Muscle of leg (tissue), 16 donors: ENCODE measurements at places on chromosomes 1 and 21. TPM values are rescaled to one million over a fixed set of nuclear protein-coding genes. Genes with fewer than 3 reads are reported as not detected.

Gene S100A13
- total RNA-seq = 111 TPM

DNA sequence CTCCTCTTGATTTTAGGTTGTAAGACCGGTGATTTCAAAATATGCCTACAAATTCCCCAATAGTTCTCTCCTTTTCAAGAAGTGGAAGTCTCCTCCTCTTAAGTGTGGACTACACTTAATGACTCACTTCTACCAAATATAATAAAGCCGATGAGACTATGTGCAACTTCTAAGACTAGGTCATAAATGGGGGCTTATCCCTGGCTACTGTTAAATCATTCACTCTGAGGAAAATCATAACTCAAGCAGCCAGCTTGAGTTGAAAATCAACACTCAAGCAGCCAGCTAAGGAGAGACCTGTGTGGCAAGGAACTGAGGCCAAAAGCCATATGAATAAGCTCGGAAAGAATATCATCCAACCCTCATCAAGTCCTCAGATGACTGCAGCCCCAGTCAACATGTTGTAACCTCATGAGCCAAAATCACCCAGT, 49.6 kb upstream of the PSMG1 start:
- no peak for DNase-seq

Gene KIF21B
- 0.58 TPM for total RNA-seq

Gene VSIG8
- not detected for total RNA-seq

GRCh38 chr21:36166705-36167104, 10.1 kb downstream of the DOP1B start:
- no peak for DNase-seq

DNA sequence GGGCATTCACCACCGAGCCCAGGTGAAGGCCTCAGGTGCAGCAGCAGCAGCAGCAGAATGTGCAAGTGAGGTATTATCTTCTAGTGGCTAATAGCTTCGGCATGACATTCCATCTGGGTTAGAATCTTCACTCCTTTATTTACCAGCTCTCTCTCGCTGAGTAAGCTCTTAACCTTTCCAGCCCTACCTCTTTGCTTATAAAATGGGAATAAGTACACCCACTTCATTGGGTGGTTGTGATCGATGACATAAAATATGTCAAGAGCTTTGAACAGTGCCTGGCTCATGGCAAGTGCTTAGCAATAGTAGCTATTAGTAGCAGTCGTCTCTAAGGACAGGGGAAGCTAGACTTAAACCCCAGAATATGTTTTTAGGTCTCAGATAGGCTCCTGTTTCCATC, 149.5 kb downstream of the NOS1AP start:
- DNase-seq = no peak

Gene ESRRG
- 20.3 TPM for total RNA-seq

Gene AKR7A3
- 1.3 TPM for total RNA-seq

DNA sequence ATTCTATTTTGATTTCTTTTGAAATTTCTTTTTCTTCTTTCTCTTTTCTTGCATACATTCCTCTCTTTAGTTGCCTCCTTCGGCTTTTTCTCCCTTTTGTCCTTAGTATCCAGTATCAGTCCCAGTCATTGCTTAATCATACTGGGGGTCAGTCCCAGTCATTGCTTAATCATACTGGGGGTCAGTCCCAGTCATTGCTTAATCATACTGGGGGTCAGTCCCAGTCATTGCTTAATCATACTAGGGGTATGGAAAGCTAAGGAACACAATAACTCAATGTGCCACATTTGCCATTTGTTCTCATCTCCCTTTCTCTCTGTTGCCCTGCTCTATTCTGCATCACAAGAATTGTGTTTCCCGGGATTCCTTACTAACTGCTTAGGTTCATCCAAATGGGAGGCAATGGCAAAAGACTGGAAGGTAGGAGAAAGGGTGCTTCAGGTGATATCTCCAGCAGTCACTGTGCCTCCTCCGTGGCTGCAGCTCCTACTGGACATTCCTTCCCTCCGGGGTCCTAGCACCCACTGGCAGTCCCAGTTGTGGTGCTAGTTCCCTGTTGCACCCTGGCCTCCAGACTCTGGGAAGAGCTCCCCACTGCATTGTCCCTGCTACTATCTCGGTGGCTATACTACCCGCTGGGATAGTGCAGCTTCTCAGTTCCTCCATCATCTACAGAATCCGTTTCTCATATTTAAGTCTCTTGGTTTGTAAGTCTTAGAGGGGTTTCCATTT, 32.6 kb upstream of the LAMC1 start:
- no peak for DNase-seq

DNA sequence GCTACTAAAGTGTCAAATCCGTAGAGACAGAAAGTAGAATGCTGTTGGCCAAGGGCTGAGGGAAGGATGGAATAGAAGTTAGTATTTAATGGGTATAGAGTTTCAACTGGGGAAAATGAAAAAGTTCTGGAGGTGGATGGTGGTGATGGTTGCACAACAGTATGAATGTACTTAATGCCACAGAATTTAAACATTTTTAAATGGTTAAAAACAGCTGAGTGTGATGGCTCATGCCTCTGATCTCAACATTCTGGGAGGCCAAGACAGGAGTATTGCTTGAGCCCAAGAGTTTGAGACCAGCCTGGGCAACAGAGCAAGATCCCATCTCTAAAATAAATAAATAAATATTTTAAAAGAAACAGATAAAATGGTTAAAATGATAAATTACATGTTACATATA, 44.5 kb downstream of the PIK3R3 start:
- DNase-seq = no peak

DNA sequence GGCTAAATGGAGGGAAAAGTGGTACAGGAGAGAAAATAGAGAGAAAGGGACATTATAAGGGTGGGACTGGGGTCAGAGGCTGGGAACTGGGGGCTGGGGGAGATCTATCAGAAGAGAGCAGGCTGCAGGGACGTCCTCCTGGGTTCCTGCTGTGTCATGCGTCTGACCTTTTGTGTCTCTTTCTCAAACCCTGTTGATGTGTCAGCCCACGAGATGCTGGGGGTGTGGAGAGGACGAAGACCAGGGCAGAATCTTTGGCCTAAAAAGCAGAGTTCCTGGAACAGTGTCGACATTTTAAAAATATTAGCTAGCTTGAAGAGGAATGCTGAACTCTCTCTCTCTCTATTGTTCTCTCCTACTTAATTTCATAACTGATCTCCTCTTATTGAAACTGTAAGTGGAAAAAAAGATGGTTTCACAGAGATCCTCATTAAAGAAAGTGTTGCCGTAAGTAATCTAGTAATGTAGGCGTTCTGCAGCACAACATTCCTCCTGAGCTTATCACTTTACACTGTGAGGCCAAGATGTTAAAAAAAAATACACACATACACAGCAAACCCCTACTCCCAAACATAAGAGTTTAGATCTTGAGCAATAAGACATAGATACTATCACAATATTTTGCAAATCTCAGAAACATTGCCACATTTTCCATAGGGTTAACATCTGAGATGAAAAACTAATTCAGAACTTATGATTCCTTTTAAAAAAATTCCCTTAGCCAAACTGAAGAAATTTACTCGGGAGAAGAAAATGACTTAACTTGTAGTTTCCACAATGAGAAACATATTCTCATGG, 52.6 kb downstream of the RUNX1 start:
- peak; percentile 63 for DNase-seq

- no peak for DNase-seq
Measured at GRCh38 chr1:66290761-66291530, 243.0 kb upstream of the SGIP1 start.

Gene HSPA13
- 28.2 TPM for total RNA-seq

Gene KRTAP19-1
- not detected for total RNA-seq

DNA sequence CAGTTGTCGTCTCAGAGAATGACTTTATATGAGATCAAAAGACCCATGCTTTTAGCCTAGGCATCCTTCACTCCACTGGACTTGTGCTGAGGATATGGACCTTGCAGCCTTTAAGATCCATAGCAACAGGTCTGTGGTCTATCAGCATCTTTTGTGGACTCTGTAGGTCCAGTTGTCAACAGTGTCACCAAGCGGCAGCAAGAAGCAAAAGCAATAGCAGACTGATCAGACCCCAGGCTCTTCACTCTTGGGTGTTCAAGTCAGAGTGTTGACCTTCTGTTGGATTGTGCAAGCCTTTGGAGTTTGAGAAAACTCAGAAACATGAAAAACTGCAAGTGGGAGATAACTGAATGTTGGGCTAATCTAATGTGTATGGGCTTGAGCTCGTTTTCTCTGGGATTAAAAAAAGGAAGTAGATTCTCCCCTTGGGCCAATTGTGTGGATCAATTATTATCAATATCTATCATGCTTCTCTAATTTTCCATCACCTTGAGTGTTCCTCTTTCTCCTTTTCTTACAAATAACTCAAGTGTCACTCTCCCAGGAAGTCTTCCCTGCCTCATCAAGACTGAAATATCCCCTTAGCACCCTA, 144.2 kb downstream of the LYPLAL1 start:
- DNase-seq = no peak

GRCh38 chr1:169024800-169025271, 81.7 kb upstream of the ATP1B1 start:
- no peak for DNase-seq

DNA sequence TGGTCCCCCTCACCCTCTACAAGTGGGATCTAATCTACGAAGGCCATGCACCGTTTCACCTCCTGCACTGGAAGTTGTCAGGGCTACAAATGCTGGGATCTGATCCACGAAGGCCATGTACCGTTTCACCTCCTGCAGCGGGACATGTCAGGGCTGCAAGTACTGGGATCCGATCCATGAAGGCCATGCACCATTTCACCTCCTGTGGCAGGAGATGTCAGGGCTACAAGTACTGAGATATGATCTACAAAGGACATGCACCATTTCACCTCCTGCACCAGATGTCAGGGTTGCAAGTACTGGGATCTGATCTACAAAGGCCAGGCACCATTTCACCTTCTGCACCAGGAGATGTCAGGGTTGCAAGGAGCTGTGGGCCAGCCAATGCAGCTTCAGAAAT, 7.0 kb downstream of the ALDH4A1 start:
- no peak for DNase-seq

- no peak for DNase-seq
Measured at GRCh38 chr1:98860329-98860728, 144.3 kb downstream of the PLPPR5 start.

- no peak for DNase-seq
Measured at GRCh38 chr1:159239551-159240220, 35.0 kb downstream of the ACKR1 start.

DNA sequence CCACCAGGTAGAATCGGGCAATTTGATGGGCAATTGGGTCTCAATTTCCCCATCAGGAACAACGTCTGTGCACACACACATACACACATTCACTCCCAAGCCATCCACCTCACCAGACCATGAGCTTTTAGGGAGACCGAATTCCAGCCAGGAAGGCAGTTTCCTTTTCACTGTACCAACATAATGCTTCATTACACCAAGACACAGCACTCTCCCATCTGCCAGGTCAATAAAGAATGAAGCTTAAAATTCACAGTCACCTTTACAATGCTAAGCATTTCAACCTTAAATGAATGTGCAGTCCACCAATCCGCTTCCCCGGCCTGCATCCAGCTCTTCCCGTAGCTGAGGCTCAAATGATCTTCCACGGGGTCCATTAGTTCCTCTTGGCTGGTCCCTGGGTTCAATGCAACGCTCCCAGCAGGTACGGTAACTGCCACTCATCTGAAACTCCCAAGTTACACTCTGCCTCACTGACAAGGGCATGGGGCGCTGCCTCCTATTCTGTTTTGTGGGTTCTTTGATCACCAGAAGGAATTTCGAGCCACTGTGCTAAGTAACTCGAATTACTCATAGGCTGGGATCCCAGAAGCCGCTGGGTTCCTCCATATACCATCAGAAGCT, 105.0 kb downstream of the SIM2 start:
- no peak for DNase-seq

DNA sequence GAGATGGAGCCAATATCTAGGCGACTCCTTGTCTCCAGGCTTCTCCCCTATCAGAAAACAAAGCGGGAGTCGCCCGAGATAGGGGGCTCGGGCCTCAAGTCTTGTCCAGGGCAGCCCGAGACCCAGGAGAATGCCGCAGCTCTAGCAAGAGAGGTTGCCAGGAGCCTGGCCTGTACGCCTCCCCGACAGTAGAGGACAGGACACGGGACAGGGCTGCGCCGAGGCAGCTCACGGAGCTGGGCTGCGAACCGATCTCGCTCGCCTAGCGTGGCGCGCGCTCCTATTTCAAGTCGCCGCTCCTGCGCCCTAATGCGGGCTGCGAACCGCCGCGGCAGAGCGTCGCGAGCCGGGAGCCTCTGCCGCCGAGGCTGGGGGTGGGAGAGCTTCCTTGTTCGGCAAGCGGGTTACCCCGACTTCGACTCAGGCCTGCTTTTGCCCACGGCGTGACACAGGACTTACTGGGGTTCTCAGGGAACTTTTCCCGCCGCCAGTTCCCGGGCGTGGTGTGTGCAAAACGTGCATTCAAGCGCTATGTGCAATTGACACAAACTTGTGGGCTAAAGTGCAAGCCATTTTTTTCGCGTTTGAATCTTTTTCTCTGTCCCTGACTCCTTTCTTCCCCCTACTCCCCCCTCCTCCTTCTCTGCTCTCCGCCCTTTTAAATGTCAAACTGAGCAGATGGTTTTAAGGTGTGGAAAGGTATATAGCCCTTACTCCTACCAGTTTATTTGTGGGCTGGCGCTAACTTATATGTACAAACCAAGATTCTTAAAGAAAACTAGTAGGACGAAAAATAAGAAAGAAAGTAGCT, 2.4 kb upstream of the PROX1 start:
- no peak for DNase-seq

GRCh38 chr1:235011599-235012435, 116.8 kb downstream of the TOMM20 start:
- DNase-seq = peak; percentile 63

GRCh38 chr1:113103048-113103447, 30.1 kb downstream of the LRIG2 start:
- DNase-seq = no peak

DNA sequence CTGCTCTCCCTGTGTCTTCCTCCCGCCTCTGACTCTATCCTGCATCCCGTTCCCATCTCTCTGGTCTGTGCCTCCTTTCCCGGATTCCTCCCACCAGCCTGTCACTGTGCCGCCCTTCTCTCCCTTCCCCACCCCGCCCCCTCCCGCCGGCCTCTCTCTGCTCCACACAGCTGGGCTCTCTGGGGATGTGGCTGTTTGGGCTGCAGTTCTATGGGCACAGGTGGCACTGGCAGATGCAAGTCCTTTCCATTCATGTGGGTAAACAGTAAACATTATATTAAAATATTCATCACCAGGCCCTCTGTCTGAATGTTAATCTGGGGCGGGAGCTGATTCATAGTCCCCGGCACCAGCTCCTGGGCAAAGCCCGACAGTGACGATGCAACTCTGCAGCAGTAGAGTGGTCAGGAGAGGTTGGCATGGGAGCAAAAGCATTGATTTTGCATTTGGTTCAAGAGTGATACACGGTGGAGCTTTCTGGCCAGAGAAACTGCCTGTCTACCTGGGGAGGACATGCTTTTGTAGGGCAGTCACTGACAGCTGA, 249.3 kb downstream of the TNR start:
- no peak for DNase-seq
